Psoas muscle (tissue), 8 donors: ENCODE measurements at places on chromosomes 2 and 18. TPM values are rescaled to one million over a fixed set of nuclear protein-coding genes. Genes with fewer than 3 reads are reported as not detected.

DNA sequence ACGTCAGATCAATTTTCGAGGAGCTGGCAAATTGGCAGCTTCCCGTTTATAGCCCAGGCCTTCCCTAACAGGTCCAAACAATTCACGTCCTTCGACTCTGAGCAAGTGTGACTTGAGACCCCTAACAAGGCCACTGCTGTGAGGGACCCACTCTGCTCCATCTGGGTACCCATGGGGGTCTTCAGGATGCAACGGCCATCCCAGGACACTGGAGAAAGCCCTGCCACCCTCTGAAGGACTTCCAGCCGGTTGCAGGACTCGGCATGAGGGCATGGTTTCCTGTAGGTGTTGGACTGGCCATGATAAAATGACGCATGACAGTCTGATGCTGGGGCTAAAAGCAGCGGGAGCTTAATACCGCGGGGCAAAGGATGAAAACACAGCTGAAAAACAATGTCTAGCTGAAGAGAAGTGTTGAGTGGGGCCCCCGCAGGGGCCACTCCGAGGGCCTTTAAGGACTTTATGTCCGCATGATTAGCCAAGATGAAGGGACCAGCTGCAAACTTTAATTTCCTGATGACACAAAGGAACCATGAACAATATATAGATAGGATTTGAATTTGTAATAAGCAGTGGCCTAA, 113.3 kb upstream of the ZNF521 start:
- no peak for DNase-seq

Gene FSHR
- not detected for total RNA-seq

GRCh38 chr2:64143169-64144056, 807 bp downstream of the PELI1 start:
- peak; percentile 64 for DNase-seq

Gene TTR
- total RNA-seq, result not detected

- DNase-seq, result no peak
Measured at GRCh38 chr2:95023222-95023597, 2.3 kb upstream of the MAL start.

Gene ALLC
- total RNA-seq, result not detected

Gene SLC4A3
- 0.50 TPM for total RNA-seq

DNA sequence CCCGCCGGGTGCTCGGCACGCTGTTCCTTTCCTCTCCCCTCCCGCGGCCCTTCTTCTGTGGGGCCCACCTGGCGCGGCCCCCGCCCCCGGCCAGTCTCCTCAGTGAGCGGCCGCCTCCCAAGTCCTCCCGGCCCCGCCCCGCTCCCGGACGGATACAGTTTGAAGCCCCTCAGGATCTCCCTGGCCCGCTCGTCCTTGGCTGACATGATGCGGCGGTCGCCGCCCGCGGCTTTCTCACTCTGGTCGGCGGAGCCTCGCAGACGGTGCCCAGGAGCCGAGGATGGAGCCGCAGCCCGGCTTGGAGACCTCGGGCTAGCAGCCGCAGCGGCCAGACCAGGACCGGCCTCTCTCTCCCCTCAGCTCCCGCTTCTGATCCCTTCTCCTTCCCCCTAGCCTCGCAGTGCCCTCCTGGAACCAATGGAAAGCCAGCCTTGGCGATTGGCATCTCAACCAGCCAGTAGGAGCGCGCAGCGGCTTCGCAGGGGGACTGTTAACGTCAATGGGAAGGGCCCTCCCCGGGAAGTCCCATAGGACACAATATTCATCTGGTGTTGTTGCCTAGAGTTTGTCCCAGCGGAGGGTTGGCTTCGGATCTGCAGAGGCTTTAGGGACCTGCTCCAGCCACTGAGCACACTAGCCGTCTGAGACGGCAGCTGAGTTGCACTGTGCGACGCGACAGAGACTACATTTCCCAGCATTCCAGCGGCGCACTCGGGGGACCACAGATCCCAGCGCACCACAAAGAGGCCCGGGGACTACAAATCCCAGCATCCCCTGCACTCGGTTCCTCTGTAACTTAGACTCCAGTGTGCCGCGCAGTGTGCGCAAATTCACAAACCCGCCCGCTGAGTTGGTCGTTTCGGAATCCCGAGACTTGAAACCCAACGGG, at the start of gene PDE6D:
Gene PDE6D (minus strand): TSS at position 374 of the 889 bp plus-strand sequence. CDS start 168 bp downstream, at position 206.
- peak; percentile 98 for DNase-seq

DNA sequence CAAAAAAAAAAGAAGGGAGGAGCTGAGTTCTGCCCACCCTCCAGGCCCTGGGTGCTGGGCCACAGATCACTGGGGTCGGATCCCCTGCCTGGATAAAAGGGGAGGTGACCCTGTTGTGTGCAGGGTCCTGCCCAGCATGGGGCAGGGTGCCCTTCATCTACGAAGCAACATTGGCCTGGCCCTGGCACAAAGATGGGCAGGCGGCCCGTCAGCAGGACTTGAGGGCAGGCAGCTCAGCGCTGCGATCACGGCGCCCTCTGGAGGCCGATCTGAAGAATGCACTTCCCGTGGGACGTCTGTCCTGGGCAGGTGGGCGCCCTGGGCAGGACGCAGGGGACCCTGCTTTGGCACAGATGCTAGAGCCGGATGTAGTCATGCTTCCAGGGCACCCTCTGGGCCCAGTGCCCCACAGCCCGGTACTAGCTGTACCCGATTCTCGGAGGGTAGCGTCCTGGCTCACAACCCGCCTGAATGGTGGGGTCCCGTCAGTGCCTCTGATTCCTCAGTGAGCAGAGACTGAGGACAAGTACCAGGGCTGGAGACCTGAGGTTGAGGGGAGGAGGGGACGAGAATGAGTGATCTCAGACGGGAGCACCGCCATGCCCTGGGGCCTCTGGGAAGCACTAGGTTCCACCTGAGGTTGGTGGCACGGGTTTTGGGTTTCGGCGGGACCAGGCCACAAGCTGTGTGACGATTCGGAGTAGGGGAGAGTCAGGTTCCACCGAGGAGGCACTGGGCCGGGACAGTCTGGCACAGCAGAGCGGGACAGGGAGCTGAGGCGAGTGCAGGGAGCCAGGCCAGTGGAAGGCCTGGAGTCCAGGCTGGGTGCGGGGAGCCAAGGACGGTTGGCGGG, 18.0 kb downstream of the ARID5A start:
- peak; percentile 74 for DNase-seq

- DNase-seq, result no peak
Measured at GRCh38 chr2:238967031-238967977, 119.4 kb downstream of the TWIST2 start.

Gene SCN3A
- 1.7 TPM for total RNA-seq

- no peak for DNase-seq
Measured at GRCh38 chr2:187879491-187879890, 325.3 kb upstream of the TFPI start.

DNA sequence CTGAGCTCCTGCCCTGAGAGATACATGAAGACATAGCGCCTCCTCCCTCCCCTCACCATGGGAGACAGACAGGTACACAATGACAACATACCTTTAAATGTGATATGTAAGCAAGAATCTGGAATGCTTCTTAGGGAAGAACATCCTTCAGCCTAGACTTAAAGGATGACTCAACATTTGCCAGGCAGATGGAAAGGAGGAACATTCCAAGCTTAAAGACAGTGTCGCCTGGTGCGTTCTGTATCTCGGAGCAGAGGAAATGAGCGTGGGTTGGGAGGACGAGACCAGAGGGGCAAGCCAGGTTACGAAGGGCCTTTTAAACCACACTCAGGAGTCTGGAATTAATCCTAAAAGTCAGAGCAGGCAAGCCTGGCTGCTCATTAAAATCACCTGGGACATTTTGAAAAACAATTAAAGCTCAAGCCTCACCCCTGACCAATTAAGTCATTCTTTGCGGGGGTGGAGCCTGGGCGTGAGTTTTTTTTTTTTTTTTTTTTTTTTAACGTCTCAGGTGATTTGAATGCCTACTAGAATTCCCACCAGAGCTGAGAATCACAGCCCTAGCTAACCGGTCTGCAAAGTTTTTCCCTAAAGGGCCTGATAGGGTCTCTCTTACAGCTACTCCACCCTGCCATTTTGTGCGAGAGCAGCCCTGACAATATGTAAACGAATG, 131.2 kb upstream of the SEC11C start:
- no peak for DNase-seq

Gene EHD3
- total RNA-seq, result 2.9 TPM

Gene TMEM198
- 2.1 TPM for total RNA-seq

- no peak for DNase-seq
Measured at GRCh38 chr2:232293191-232293590, 85.4 kb upstream of the ALPP start.

Gene PXDN
- total RNA-seq, result 12.5 TPM

Gene MC5R
- not detected for total RNA-seq

- DNase-seq, result no peak
Measured at GRCh38 chr2:1480671-1481076, 67.4 kb downstream of the TPO start.

Gene SLC19A3
- not detected for total RNA-seq

DNA sequence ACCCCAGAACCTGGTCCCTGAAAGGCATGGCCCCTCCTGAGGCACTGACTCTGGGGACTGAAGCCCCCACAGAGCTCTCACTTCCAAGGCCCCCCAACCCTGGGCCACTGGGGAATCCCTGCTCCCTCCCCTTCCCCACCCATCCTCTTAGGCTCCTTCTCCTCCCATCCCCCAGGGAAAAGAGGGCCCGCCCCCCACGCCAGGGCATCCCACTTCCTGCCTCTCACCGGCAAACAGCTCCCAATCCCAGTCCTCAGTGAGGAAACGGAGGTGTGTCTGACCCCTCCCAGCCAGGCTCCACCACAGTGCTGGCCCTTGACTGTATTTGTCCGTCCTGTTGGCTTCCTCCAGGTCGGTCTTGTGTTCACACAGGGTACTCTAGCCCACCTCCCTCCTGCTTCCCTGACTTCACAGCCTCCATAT, 35.0 kb upstream of the PTMA start:
- DNase-seq, result no peak

Gene PIEZO2
- 0.15 TPM for total RNA-seq

DNA sequence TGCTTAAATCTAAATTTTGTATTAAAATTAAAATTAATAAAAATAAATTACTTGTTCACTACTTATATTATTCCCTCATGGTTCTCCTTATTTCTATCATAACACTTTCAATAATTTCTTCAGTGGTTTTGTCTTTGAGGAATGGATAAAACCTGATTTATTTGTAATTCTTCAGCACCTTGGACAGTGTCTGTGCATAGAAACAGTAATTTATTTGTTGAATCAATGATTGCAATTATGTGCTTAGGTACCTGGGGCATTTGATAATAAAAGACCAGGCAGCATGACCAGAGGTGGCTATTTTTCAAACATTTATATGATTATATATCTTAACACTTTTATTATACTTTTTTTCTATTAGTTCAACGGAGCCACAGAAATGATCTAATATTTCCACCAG, 1062.7 kb downstream of the DSC3 start:
- DNase-seq, result no peak

Gene NCKAP5
- total RNA-seq, result 0.15 TPM

- no peak for DNase-seq
Measured at GRCh38 chr2:186059096-186059495, 320.5 kb downstream of the FSIP2 start.

- DNase-seq, result no peak
Measured at GRCh38 chr2:177998996-177999395, 73.6 kb downstream of the PDE11A start.

Gene SLC23A3
- total RNA-seq, result 0.16 TPM

Gene ACMSD
- total RNA-seq, result not detected

DNA sequence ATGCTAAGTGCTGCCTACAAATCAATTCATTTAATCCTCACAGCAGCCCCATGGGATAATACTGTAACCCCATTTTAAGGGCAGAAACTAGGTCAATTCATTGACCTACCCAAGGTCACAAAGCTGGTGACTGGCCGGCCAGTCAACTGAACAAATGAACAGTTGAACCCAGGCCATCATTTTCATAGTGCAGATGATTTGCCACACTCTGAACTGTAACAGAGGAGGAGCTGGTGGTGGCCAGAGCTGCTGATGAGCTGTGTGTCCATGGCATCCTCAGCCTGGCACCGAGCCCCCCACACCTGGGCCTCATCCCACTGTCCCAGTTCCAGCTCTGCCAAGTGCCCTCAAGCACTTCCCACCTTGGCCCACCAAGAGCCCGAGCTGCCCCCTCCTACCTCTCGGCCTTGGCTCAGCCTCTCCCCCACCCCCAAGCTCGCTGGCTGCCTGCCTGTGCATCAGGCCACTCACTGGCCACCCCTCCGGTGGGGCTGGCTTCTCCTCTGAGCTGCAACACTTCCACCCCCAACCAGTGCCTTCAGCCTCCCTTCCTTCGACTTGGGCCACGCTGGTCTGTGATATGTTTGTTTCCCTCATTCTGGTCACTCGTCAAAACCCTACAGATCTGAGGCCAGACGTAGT, 58.4 kb downstream of the ATOH8 start:
- DNase-seq, result no peak

- DNase-seq, result no peak
Measured at GRCh38 chr18:13191779-13192178, 26.8 kb upstream of the LDLRAD4 start.

- no peak for DNase-seq
Measured at GRCh38 chr2:121080013-121080772, 204.8 kb downstream of the TFCP2L1 start.

DNA sequence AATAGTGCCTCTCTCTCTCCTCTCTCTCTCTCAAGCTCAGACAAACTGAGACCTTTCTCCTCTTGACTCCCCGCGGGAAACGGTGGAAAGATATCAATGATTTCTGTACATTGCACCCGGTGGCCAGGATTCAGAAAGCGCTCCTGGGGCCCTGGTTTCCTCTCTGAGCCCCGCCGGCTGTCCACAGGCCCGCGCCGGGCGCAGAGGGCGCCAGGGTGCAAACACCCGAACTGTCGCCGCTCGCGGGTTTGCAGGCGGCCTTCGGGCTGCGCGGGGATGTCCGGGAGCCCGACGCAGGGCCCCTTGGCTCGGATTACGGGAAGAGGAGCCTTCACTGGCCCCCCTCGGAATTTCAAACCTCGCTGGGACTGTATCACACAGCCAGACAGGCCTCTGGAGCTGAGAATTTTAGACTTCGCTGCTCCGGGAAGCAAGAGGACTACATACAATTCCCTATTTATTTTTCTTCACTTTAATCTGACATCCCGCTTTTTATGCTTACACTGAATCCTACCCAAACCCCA, 5.2 kb upstream of the EN1 start:
- no peak for DNase-seq

DNA sequence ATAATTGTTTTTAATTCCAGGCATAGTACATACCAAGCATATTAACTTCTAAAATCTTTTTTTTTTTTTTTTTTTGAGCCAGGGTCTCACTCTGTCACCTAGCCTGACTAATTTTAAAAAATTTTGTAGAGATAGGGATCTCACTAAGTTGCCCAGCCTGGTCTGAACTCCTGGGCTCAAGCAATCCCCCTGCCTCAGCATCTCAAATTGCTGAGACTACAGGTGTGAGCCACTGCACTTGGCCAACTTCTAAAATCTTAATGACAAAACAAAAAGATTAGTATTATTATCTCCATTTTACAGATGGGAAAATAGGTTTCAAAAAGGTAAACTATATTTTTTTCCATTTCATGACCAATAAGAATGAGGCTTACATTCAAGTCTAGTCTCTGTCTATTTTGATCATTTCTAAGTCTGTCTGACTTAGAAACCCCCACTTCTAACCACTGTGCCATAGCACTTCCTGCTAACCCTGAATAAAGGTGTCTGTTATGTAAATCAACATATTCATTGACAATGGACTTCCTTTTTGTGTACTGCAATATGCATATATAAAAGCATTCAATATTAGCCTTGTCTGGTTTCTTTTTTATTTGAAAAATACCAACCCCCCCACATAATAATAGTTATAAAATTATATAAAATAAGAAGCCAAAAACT, 28.7 kb upstream of the ZEB2 start:
- no peak for DNase-seq

Gene SCG2
- not detected for total RNA-seq
